ENCODE measurements at places on chromosomes 4 and X.

DNA sequence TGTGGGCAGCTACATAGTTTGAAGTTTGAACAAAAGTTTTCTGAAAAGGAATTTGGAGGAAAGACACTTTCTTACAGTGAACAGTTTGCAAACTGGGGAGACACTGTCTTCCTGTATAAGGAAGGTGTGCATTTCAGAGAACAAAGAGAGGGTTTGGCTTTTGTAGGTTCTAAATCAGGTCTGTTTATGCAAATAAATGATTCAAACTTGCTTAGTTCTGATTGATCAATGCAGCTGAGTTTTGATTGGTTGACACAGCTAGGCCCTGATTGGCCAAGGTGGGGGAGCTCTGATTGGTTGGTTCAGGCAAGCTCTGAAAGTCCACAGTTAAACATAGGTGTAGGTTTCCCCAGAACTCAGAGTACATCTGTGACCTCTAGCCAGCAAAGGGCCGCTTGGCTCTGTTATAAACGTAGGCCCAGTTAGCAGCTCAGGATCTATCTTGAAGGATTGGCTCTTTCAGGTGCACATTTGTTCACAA, 63.0 kb upstream of the ENPP6 start:
- no peaks in the 10 kb centered on the region for H3K27me3 ChIP-seq
- no peak for DNase-seq
- peaks cover 4% of the 10 kb centered on the region for H3K36me3 ChIP-seq
- H3K27ac ChIP-seq, result no peak overlapping the region
- H3K4me3 ChIP-seq, result no peak overlapping the region

- no peak overlapping the region for H3K27ac ChIP-seq
- peaks cover 3% of the 10 kb centered on the region for H3K36me3 ChIP-seq
- no peak overlapping the region for H3K4me3 ChIP-seq
- peaks cover under 1% of the 10 kb centered on the region for H3K4me1 ChIP-seq
- no peak for DNase-seq
These were observed 18.3 kb upstream of the DUSP9 start for GRCh38 chrX:153628665-153629064.

DNA sequence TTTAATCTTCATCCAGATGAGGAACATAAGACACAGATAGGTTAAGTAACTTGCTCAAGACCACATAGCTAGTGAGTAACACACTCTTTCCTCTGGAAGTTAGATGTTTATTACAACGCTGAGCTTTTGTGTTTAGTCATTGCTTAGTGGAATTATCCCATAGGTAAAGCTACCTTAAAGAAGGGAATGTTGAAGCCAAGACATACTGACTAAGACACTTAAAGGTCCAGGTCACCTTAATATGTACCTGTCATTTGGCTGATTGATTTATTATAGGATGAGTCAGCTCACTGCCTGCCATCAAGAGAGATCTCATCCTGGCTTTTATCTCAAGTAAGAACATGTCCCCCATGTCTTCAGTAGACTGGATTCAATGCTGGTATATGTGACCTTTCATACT, 53.4 kb downstream of the KDR start:
- DNase-seq, result no peak
- H3K27ac ChIP-seq, result no peak overlapping the region
- peaks cover 6% of the 10 kb centered on the region for H3K27me3 ChIP-seq
- no peaks in the 10 kb centered on the region for H3K36me3 ChIP-seq
- no peak overlapping the region for H3K4me3 ChIP-seq

- H3K4me1 ChIP-seq, result peaks cover 2% of the 10 kb centered on the region
- peak overlapping the region; percentile 76 for H3K27ac ChIP-seq
- H3K27me3 ChIP-seq, result no peaks in the 10 kb centered on the region
- H3K4me3 ChIP-seq, result no peak overlapping the region
These were observed 57.4 kb downstream of the NSD2 start for GRCh38 chr4:1928356-1929239.

DNA sequence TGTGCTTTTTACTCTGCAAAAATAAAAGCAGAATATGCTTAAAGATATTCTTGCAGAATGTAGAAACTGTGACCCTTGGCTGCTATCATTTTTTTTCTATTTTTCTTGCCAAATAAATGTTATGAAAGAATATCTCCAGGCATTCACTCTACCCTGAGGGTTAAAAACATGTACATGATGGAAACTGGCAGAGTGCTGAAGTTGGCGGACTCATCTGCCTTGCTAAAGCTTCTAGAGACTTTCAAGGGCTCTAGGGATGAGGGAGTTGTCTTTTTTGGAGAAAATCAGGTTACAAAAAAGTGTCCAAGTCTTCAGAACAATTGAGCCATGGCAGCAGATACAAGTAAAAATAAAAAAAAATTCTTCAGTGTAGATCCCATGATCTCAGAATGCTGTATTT, 40.5 kb upstream of the NRK start:
- no peak for DNase-seq
- H3K36me3 ChIP-seq, result no peaks in the 10 kb centered on the region
- H3K27ac ChIP-seq, result no peak overlapping the region
- H3K4me1 ChIP-seq, result no peaks in the 10 kb centered on the region
- no peaks in the 10 kb centered on the region for H3K27me3 ChIP-seq
- no peak overlapping the region for H3K4me3 ChIP-seq

- H3K27ac ChIP-seq, result peak overlapping the region; percentile 97
- peaks cover 2% of the 10 kb centered on the region for H3K36me3 ChIP-seq
- peaks cover 17% of the 10 kb centered on the region for H3K4me1 ChIP-seq
- peak overlapping the region; percentile 97 for H3K4me3 ChIP-seq
These were observed 1.8 kb upstream of the CUL4B start for GRCh38 chrX:120562569-120562926.

DNA sequence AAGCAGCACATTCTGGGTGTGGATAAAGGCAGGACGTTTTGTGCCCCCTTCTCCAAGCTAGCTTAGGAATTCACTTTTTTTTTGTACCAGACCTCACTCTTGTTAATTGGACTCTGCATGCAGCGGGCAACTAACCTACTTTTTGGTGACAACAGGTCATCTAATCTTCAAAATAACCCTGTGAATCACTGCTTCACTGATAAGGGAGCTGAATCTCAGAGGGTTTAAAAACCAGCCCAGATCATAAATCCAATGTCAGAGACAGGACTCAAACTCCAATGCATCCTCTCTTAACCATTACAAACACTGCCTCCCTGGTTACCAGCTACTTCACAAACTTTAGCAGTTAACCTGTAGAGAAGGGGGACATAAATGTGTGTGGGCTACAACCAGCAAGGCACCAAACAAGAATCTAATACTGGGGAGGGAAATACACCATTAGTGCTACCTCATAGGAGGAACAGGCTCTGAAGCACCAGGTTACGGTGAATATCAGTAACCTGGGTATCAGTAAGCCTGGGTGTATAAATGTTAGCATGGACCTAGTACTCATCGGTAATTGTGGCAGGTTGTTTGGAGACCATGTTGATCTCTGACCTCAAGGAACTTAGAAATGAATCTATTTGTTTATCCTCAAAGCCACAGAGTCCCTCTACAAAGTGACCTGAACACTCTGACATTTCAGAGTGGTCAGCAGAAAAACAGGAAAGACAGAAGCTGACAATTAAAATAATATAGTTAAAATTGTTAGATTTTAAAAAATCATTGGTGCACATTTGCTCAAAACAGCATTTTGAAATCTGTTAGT, 2.6 kb downstream of the TIFA start:
- H3K27ac ChIP-seq, result no peak overlapping the region
- H3K4me3 ChIP-seq, result peak overlapping the region; percentile 48
- no peaks in the 10 kb centered on the region for H3K27me3 ChIP-seq
- no peak for DNase-seq
- H3K36me3 ChIP-seq, result peaks cover 8% of the 10 kb centered on the region

DNA sequence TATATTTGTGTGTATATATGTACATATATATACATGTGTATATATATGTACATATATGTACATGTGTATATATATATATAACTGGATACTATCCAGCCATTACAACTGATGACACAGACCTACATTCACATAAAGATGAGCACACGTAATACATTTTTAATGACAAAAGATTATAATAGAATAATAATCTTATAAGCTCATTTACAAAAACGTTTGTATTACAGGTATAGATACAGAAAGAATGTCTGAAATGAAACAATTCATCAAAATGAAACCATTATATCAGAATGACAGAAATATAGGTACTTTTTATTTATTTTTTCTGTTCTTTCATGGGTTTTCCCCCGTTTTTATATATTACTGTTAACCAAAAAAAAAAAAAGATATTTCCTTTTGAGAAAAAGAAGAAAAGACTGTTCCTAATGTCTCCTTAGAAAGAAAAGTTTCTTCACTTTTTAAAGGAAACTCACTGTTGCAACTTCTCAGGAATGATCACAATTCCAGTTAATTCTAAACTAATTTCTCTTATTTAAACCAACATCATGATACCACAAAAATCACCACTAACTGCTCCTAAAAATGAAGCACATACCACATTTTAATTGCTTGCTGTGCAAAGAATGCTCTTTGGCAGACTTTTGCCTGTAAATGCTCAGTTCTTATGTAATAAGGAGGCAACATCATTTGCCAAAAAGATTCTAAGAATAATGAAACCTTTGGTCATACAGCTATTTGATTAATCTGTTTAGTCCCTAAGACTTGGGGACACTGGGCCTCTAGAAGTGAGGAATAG, 18.9 kb downstream of the LEF1 start:
- no peak overlapping the region for H3K27ac ChIP-seq
- DNase-seq, result no peak
- peaks cover 18% of the 10 kb centered on the region for H3K27me3 ChIP-seq

DNA sequence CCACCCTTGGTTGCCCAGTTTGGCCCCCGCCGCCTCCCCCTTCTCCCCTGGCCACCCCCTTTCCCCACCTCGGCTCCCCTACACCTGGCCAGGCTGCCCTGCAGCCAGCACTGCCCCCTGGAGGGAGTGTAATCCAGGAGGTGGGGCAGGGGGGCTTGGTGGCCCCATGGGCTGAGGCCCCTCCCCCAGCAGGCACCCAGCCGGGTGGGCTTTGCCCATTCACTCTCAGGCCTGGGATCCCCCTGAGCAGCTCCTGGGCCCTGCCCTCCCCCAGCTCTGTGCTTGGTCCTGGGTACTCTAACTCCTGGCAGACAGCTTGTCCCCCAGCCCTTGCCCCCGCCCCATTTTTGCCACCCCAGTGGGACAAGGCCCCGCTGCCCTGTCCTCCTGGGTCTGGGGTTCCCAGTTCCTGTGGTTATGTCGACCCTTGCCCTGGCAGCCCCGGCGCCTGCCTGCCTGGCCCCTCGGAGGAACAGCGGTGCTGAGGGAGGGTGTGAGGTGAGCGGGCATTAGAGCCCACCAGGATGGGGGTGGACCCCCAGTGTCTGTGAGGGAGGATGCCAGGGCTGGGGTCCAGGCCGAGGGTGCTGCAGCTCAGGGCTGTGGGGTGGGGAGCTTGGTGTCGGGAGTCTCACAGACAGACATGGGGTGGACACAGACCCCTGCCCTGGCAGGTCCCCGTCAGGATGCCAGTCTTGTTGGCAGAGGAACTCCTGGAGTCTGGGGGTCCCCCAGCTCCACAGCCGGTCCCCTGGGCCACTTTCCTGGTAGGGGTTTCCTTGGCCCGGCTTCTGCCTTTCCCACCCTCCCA, 10.2 kb downstream of the NAT8L start:
- no peak overlapping the region for H3K4me3 ChIP-seq
- no peak overlapping the region for H3K27ac ChIP-seq
- H3K36me3 ChIP-seq, result peaks cover 3% of the 10 kb centered on the region
- DNase-seq, result no peak
- H3K4me1 ChIP-seq, result peaks cover 8% of the 10 kb centered on the region
